Dorsolateral prefrontal cortex (tissue), 122 donors: ENCODE measurements at places on chromosomes 16 and 17. TPM values are rescaled to one million over a fixed set of nuclear protein-coding genes. Genes with fewer than 3 reads are reported as not detected.

DNA sequence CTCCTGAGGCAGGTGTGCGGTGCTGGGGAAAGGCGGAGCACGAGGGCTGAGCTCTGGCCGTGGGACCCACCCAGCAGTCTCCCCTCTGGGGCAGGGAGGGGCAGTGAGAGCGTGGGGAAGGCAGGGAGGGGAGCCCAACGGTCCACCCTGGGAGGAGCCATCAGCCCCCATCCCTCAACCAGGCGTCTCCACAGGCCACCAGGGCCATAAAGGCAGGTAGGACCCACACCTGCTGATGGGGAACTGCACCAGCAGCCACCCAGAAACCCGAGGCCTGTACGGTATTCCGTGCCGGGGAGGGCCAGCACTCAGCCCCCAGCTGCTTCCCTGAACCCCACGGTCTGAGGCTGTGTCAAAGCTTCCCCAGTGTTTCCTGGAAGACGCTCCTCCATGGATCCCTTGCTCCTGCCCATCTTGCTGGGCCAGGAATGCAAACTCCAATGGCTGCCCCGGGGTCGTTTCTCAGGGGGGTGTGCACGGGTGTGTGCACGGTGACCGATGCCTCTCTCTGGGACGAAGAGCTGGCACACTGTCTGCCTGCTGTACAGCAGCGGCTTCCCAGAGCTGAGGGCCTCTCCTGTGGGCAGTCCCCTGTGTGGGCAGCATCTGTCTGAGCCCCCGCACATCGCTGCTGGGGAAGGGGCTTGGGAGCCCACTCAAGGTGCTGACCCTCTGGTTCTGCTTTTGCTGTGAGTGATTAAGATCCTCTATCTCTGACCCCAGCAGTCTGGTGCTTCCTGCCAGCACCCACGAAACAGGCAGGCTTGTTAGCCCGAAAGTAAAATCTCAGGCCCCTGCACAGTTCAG, 17.2 kb upstream of the METRNL start:
- peak; percentile 24 for DNase-seq

GRCh38 chr16:13448346-13448745, 471.6 kb upstream of the ERCC4 start:
- no peak for DNase-seq

DNA sequence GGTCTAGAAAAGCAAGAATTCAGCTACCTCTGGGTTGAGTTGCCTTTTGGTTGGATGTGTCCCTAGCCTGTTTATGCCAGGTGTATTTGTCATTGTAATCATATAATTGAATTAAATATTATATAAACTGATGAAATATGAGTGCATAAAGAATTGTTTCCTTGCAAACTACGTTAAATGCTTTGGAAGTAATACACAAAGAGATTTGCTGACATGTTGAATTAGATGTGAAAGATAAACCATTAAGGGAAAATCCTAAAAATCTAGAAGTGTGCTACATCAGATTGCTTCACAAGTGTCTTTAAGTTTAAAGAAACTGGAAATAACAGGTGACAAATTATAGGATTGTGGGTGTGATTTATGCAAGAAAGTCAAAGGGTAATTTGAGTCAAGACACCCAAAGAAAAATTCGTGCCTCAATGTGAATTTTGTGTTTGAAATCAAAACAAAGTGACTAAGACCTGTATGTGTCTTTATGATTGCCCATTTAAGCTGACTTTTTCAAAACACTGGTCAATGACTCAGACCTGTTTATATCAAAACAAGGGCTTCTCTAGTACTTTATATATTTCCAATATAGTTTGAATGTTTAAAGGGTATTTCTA, 5.1 kb upstream of the PYY start:
- no peak for DNase-seq

- DNase-seq, result no peak
Measured at GRCh38 chr17:42699415-42699740, 17.0 kb downstream of the CNTNAP1 start.

DNA sequence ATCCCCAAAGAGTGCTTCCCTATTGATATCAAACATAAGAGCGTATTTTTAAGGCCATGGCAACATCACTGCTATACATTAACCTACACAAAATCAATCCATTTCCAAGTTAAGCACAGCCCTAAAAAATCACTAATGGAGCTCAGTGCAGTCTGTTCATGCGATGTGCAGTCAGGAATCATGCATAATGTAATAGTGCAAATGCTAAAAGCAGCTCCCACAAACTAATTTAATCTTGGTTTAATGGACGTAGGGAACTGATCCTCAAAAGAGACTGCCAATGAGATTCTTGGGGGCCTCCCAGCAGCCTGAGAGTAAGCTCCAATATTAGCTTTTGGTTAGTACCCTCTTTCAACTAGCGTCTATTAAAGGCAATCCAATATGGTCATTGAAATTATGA, 245.9 kb downstream of the TOX3 start:
- no peak for DNase-seq

GRCh38 chr16:67544844-67545664, 16.4 kb downstream of the RIPOR1 start:
- DNase-seq, result no peak

DNA sequence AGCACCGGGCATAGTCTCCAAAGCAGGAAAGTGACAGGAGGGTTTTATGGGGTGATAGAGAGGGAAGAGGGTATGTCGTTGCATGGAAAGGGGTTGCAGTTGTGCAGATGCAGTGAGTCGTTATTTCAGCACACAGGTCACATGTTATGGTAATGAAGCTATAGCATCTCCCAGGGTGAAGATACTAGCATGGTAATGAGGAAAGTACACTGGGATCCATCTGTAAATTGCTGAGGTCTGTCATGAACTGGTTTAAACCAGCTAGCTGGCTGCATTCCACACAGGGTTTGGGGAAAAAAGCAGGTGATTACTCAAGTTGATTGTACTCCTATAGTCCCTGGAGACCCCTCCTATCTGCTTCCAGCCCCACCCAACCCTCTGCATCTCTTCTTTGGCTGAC, 11.7 kb downstream of the COX11 start:
- DNase-seq, result no peak

- no peak for DNase-seq
Measured at GRCh38 chr16:1610899-1611632, 806 bp downstream of the IFT140 start.

DNA sequence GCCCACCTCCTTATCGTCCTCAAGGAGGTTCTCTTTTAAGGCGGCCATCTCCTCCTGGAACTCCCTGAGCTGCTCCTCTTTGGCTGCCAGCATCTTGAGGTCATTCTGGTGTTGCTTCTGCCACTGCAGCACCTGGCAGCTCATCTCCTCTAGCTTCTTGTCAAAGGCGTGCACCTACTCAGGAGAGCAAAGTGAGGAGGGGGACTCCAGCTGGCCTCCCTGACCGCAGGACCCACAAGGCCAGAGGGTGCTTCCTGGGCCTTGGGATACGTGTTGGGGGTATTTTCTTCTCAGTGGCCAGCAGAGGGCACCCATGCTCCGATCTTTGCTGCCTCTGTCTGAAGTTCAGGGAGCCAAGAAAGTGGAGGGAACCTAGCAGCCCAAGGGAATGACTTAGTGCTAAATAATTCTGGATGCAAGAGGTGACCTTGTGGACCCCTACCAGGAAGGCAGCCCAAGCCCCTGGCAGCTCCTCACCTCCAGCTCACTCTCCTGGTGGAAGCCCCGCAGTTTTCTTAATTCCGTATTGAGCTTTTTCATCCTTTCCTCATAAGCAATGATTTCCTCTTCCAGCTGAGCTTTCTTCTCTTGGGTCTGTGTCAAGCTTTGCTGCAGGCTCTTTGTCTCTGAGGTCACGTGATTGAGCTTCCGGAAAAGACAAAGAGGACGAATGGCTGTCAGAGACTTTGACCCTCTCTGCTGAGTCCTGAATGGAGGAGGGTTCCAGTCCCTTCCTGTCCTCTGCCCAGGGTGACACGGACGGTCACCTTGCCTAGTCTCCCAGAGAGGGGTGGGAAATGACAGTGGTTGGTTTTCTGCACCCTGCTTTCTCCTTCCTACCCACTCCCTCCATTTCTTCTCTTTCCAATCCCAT, 31.4 kb downstream of the DHX38 start:
- peak; percentile 54 for DNase-seq

- no peak for DNase-seq
Measured at GRCh38 chr17:10135539-10136257, 62.7 kb downstream of the GAS7 start.

- DNase-seq, result no peak
Measured at GRCh38 chr16:69847643-69848042, 85.5 kb downstream of the WWP2 start.

GRCh38 chr17:9456330-9456729, 119.3 kb downstream of the STX8 start:
- DNase-seq, result no peak

DNA sequence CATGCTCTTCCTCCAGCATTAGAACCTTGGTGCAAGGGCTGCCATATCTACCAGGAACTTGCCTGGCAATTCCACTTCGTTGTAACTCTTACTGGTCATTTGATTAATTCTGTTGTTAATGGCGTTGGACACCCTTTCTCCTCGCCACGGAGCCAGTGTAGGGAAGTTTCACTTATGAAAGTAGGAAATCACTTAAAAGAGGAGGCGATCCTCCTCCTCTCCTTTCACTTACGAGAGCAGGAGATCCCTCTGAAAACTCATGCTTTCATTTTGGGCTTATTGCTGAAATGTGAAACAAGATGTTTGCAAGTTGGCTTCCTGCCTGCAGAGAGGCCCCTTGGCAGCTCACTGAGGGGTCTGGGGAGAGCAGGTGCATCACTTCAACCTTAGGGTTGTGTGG, 226.0 kb downstream of the SNX29 start:
- DNase-seq, result no peak

- DNase-seq, result no peak
Measured at GRCh38 chr17:83193336-83194185, 114.2 kb downstream of the METRNL start.

GRCh38 chr16:77660311-77660710, 62.0 kb upstream of the NUDT7 start:
- no peak for DNase-seq

- DNase-seq, result no peak
Measured at GRCh38 chr16:53816211-53816836, 112.4 kb downstream of the FTO start.

GRCh38 chr17:1782171-1782567, 20.3 kb downstream of the SERPINF1 start:
- no peak for DNase-seq

DNA sequence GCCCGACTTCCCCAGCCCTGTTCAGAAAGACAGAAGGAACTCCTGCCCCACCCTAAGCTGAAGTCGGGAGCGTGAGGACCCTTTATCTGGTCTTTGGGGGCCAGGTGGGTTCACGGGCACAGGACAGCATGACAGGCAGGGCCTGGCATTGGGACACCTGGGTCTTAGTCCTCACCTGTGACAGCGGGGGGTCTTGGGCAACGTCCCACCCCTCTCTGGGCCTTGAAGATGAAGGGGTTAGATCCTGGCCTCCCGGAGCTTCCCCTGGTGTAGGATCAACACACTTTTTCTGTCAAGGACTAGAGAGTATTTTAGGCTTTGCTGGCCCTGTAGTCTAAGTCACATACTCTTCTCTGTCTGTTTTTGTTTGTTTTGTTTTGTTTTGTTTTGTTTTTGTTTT, 65.1 kb downstream of the JPH3 start:
- no peak for DNase-seq

GRCh38 chr16:78252757-78253156, 153.3 kb downstream of the WWOX start:
- DNase-seq, result no peak

GRCh38 chr17:74768069-74768762, 7.9 kb downstream of the NAT9 start:
- no peak for DNase-seq

GRCh38 chr17:15263206-15263579, 1.9 kb downstream of the PMP22 start:
- peak; percentile 69 for DNase-seq

DNA sequence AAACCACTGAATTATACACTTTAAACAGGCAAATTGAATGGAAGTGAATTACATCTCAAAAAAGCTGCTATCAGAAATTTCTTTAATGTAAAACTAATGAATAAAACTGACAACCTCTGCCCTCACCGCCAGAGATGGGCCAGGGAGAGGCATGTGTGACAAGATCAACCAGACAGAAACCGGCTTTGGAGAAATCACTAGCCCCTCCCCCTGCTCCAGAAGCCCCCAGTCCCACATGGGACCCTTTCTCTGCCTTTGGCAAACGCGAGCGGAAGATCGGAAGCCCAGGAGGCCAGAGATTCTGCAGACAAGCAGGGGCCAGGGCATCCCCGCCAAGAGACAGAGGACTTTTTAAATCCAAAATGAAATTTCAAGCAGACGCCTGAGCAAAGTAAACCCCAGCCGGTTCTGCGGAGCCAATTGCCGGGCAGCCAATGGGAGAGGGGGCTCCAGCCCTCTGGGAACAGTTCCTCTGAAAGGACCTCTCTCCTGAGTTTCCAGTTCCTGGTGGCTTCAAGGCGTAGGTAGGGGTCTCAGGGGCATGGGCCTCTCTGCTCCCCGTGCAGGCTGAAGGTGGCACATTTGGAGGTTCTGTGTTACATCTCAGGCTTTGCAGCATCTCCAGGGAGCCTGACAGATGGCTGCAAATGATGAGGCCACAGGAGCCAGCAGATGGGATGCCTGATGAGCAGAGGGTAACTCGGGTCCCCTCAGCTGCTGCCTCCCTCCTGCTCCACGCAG, 118.1 kb downstream of the GSG1L start:
- DNase-seq, result no peak

CETP gene
- total RNA-seq, result 0.69 TPM

WNT9B gene
- total RNA-seq, result 0.86 TPM

CACNG3 gene
- 24.4 TPM for total RNA-seq

TP53I13 gene
- 30.8 TPM for total RNA-seq

VAT1L gene
- total RNA-seq, result 41.6 TPM

NKD1 gene
- 10.9 TPM for total RNA-seq
